ENCODE measurements at places on chromosomes 1 and 21.

DNA sequence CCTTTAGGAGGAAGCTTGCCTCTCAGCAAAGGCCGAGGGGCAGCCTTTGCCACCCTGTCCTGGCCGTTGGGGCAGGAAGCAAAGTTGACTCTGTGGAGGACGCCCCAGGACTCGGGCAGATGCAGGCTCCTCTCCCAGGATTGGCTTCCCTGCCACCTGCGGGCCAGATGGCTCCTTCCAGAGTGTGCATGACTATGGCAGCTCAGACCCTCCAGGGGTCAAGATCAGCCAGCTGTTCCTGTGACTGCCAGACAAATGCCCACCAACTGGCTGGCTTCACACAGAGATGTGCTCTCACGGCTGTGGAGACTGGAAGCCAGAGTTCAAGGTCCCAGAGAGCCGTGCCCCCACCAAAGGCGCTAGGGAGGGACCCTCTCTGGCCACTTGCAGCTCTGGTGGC lies 87.0 kb upstream of the VAMP3 start:
- no peak for DNase-seq

DNA sequence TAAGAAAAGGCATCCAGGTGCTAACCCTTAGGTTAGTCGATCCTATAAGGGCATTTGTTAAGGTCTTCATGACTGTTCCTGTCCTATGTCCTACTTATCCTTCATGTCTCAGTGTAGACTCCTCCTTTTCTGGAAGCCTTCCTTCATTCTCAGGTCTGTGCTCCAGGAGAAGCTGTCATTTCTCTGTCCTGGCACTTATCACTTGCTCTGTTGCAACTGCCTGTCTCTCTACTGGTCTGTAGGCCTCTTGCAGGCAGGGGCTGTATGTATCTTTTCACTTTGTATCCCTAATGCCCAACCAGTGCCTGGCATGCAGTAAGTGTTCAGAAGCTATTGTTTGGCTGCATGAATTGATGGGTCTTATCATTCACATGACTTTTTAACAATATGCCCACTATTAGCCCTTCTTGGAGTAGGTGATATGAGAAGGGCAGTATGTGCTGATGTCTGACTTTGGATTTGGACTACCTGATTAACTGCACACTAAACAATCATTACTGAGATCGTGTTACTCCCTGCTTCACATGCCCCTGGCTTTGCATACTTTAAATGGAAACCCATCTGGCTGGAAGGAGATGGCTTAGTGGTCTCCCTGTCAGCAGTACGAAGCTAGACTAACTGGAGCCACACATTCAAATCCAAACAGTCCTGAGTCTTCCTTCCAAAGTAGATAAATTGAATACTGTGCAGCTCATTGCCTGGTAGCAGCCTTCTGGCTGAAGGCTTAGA lies 88.8 kb downstream of the RGL1 start:
- no peak for DNase-seq

DNA sequence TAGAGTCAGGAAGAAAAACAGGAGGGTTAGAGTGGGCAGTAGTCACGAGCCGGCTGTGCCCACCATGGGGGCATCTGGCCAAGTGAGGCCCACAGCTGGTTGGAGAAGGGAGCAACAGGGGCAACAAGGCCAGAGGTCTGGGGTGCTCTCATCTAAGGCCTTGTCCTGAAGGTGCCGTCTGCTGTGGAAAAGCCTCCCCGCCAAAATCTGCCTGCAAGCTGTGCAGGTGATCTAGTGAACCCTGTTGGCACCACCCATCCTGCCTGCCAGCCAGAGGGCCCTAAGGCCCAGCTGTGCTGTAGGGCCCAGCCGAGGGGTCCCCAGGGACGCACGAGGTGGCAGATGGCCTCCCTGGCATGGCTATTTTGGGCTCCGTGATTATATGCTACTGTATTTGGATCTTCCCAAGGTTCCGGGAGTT lies 51.3 kb downstream of the LGR6 start:
- no peak for DNase-seq

GRCh38 chr1:180152588-180152987 lies 2.1 kb upstream of the QSOX1 start:
- DNase-seq, result no peak

DNA sequence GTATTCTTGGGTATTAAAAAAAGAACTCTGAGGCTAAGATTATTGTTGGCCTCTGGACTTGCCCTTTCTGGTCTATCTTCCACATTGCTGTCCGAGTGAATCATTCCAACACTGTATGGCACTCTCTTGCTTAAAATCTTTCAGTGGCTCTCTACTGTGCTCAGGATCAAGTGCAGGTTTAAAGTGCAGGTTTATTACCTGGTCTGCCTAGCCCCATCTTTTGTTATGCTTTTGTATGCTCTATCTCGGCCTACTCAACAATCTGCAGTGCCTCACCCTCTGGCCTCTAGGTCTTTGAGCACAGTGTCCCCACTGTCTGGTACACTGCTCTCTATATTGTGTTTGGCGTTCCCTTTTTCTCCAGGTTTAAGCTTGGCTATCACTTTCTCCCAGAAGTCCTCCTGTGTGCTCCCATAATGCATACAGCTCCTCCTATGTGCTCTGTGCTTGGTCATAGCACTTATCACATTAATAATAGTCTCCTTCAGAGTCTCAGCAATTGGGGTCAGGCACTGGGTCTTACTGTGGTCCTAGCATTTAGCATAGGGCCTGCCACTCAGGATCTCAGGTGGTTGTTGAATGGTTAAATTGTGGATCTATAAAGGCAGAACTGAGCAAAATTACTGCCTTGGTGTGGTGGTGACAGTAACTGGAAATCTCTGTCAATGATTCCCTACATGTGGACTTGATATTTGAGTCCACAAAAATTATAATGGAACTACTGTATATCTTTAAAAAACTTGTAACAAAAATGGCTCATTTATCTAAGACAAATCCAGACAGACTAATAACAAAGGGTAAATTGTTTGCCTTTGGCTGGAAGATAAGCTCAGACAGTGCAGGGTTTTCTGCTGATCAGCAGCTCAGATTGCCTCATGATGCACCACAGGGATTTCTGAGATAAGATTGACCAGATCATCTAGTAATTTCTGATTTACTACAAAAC lies 10.6 kb upstream of the LDLRAD1 start:
- peak; percentile 71 for DNase-seq

DNA sequence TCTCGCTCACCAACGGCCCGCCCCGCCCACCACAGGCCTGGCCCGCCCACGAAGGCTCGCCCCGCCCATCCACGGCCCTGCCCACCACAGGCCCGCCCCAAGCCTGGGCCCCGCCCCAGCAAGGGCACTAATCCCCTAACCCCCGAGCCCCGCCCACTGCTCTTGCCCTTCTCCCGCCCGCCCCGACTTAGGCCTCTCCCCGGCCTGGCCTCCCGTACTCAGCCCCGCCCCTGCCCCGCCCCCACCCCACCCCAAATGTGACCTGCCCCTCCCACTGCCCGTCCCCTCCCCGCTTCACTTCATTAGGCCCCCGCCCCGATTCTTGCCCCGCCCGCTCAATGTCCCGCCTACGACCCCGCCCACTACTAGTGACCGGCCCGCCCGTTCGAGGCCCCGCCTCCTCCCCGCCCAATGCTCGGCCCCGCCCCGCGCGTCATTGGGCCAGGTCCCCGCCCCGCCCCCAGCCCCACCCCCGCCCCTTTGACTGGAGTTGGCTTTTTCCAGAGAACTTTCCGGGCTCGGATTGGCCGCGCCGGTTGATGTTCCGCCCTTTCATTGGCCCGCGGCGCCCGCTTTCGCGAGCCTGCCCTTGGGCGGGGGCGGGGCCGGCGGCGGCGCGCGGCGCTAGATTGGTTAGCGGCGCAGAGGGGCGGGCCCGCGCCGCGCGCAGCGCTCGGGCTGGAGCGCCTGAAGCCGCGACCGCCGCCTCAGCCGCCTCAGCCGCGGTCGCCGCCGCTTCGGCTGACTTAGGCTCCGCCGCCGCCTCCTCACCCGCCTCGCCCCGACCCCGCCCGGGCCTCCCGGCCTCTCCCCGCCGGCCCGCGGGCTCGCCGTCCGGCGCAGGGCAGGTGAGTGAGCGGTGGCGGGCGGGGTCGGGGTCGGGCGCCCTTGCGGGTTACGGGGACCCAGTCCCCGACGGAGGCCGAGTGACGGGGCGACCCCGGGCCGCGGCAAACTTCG lies at the start of gene PCBP3:
Gene PCBP3 (plus strand): TSS at position 705 of the 960 bp plus-strand sequence. CDS start 206,361 bp downstream, outside the sequence.
- DNase-seq, result peak; percentile 93

DNA sequence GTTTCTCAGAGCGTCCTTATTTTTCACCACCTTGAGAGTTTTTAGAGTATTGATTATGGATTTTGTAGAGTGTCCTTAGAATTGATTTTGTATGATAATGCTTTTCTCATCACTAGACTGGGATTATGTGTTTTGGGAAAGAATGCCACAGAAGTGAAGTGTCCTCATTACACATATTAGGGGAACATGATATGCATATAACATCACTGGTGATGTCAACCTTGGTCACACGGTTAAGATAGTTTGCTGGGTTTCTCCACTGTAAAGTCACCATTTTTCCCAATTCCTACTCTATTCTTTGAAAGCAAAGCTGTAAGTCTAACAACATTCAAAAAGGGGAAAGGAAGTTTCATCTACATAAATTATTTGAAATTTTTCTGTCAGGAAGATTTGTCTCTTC lies 39.6 kb upstream of the PALMD start:
- DNase-seq, result no peak

DNA sequence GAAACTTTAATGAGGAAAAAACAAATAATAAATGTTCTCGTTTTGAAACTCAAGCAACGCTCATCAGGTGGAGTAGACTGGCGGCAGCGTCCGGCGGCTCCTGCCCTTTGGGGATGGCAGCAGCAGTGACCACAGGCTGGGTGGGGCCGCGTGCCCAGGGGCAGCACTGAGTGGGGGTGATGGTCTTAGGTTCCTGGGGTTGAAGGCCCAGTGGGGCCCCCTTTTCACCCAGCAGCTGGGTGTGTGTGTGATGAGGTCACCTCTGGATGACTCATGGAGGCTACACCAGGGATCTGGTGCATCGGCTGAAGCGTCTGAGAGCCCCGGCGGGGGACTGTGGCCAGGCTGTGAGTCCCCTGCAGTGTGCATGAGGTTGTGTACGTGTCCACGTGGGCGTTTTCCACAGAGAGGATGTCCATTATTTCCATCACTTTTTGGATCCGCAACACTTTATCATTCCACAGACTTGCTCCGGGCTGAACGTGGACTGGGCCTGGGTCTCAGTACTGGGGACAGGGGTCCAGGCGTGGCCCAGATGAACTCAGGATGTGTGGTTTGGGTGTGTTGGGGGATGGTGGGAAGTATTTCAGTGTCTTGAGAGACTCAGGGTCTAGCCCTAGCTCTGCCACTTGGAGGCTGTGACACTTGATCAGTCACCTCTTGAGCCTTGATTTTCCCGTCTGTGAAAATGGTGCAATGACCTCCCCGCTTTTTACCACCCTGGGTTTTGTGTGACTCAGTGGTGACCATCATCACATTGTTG lies 25.6 kb downstream of the LDLRAP1 start:
- DNase-seq, result no peak

- no peak for DNase-seq
Observed at GRCh38 chr1:22317231-22317919, 134.3 kb upstream of the ZBTB40 start.

DNA sequence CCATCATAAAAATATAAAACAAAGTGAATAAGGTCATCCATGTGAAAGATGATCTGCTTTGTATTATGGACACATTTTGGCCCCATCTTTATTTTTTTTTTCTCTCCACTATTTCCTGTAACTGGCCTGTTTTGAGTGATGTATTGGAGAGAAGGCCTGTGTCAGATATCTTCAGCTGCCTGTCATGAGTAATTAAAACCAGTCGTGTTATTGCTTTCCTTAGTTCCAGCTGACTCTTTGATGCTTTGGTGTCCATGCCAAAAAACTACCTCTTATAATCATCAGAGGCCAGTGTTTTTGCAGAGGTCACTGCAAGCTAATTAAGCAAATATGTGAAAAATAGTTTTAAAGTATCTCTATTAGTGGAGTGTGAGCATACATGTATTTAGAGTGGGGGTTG lies 29.7 kb downstream of the NTMT2 start:
- DNase-seq, result no peak

- DNase-seq, result no peak
Observed at GRCh38 chr1:172638885-172639831, 19.7 kb upstream of the FASLG start.

GRCh38 chr21:45317398-45318145 lies 29.9 kb upstream of the POFUT2 start:
- DNase-seq, result no peak

DNA sequence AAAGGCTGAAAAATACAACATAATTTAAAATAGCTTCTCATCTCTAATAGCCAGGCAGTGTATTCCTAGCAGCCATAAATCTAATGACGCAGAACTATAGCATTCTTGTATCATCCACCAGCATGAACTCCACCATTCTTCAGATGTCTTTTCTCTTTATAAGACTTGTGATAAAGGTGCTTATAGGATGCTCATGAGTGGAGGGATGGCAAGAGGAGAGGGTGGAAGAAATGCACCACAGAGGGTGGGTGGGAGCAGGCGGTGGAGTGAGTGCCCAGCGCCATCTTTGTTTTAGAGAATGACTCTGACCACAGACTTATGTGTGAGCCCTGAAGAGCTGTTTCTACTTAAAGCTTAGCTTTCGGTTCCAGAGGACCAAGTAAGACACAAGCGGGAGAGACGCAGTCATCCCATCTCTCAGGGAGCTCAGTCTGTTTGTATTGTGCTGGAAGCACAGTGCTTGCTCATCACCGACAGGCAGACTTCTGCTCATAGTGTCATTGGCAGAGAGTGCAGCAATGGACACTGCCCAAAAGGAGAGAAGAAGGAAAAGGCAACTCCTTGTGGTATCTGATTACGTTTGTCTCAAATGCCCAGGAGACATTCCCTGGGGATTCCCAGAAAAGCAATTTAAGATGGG lies 65.6 kb downstream of the KCNJ15 start:
- no peak for DNase-seq

DNA sequence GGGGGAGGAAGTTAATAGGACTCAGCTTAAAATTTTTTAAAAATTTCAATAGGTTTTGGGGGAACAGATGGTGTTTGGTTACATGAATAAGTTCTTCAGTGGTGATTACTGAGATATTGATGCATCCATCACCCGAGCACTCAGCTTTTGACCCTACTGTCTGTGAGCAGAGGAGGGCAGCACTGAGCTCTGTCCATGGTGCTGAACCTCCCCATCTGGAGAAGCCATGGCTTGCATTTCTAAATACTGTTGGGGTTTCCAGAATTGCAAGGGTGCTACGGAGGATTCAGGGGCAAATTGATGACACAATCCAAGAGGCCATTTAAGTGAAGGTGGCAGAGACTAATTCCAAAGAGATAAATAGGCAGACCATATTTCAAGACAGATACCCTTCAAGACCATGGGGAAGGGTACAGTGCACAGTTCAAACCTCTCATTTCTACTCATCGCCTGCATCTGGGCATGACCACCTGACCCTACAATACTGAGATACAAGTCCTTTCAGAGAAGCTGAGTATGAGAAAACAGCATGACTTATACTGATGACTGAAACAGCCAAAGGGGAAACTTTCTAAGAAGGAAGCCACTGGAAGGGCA lies 17.2 kb downstream of the SYT2 start:
- DNase-seq, result no peak

GRCh38 chr1:117375327-117375726 lies 8.1 kb downstream of the MAN1A2 start:
- DNase-seq, result no peak

- DNase-seq, result no peak
Observed at GRCh38 chr21:43644609-43645008, 14.7 kb downstream of the HSF2BP start.

Measured in putamen (tissue), 1 donor.